ENCODE measurements at places on chromosomes 3 and 15.
A peak's percentile ranks its signal among the peaks of the same experiment; 100 is the strongest.

GRCh38 chr15:90840157-90840855, 28.1 kb upstream of the FURIN start:
- no peak for DNase-seq

DNA sequence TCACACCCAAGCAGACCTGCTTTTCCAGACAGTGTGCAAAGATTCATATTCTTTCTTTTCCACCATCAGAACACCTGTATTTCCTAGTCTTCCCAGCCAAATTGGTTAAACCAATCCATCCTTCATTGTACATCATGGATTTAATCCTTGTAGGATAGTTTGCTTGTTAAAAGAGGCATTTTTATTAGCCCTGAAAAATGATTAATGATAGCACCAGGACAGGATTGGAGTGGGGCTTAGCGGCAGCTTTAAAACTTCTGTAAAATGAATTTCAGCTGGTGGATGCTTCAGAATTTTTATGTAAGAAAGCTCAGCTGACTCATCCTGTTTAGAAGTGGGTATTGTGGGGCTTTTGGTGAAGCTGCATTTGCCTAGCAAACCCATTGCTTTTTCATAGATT, 36.1 kb upstream of the ARHGEF26 start:
- no peak for DNase-seq

GRCh38 chr3:50971487-50971924, 296.8 kb downstream of the DOCK3 start:
- peak; percentile 77 for DNase-seq

DNA sequence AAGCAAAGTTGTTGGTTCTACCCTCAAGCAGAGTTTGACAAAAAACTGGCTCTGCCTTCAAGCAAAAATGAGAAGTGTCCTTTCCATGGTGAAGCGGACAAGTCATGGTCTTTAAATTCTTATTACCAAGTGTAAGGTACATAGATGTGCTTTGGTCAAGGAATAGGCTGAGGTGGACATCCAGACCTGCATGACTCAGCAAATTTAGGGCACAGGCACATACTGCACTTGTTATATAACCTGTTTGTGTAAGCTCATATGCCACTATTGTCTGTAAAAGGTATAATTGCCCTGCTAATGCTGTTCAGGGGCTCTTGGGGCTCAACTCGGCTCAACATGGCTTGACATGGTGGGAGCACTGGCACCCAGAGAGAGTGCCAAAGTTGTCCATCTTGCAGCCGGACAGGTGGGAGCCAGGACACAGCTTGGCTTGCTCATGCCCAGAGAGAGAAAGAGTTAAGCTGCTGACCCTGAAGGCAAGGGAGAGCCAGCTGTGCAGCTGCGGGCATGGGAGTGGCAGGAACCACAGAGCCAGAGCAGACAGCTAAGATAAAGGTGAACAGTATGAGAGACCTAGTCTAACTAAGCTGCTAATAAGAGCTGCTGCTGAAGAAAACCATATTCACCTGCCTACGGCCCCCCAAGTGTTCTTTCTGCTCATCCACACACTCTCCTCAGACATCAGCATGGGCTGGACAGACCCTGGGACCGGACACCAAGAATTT, 17.7 kb downstream of the MCCC1 start:
- DNase-seq, result no peak

- no peak for DNase-seq
Measured at GRCh38 chr3:3636815-3637214, 162.4 kb upstream of the LRRN1 start.

DNA sequence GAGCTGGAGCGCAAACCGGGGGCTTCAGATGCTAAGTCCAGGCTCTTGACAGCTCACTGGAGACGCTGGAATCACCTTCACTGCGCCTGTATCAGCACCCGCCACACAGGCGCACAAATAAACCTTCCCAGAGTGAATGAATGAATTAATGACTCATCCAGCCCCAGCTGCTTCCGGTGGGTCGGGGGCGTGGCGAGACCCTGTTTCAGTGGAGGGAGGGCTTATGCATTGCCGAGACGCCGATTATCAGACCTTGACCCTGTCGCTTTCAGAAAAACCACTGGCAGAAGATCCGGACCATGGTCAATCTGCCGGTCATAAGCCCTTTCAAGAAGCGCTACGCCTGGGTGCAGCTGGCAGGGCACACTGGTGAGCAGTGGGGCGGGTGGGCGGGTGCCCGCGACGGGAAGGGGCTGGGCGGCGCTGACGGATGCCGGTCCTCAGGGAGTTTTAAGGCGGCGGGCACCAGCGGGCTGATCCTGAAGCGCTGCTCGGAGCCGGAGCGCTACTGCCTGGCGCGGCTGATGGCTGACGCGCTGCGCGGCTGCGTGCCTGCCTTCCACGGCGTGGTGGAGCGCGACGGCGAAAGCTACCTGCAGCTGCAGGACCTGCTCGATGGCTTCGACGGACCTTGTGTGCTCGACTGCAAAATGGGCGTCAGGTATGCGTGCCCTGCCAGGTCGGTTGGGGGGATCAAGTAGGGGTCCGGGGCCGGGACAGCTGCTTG, 7.7 kb downstream of the ITPKA start:
- peak; percentile 55 for DNase-seq

- DNase-seq, result no peak
Measured at GRCh38 chr15:74461847-74462511, 1.0 kb upstream of the UBL7 start.

GRCh38 chr15:84151205-84151931, 84.2 kb upstream of the GOLGA6L4 start:
- no peak for DNase-seq

DNA sequence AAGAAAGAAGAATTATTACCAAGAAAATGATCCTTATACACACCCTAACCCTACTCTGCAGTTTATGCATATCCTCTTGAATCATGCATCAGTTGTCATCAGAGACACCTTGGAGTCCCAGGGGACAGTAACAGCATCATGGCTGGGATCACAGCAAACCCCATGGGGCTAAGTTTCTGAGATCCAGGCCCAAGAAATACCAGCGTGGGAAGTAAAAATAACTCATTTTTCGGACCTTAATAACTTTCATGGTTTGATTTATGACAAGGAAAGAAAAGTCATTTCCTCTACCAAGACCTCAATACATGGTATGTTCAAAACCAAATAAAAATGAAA, 38.8 kb upstream of the B3GNT5 start:
- DNase-seq, result no peak

GRCh38 chr3:59212128-59212779, 162.4 kb upstream of the CFAP20DC start:
- DNase-seq, result peak; percentile 55

GRCh38 chr3:130904491-130904890, 10.6 kb downstream of the ATP2C1 start:
- no peak for DNase-seq

- DNase-seq, result no peak
Measured at GRCh38 chr3:9942934-9943690, 9.1 kb downstream of the PRRT3 start.

DNA sequence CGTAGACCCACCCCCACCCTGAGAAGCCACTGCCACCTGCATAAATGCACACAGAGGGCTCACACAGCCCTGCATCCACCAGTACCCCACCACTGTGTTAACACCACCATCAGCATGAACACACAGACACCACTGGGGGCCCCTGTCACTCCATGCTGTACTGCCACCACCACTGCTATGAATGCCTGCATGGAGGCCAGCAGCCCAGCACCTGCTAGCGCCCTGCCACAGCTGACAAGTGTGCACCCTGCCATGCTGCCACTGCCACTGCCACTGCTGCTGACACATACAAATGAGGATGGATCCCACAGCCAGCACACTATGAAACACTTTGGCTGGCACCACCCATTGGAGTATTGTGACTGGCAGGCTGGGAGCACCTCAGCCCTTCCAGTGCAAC, 361.0 kb downstream of the TAFA4 start:
- no peak for DNase-seq

DNA sequence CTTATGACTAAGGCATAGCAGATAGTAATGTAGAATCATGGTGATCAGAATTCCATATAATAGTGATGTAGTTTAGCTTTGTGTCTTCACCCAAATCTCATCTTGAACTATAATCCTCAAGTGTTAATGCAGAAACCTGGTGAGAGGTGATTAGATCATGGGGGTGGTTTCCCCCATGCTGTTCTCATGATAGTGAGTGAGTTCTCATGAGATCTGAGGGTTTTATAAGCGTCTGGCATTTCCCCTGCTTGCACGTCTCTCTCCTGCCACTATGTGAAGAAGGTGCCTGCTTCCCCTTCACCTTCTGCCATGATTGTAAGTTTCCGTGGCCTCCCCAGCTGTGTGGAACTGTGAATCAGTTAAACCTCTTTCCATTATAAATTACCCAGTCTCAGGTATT, 138.7 kb upstream of the CBLB start:
- no peak for DNase-seq

- DNase-seq, result no peak
Measured at GRCh38 chr3:142117056-142117851, 32.1 kb downstream of the TFDP2 start.

GRCh38 chr15:73287019-73287418, 81.7 kb downstream of the HCN4 start:
- no peak for DNase-seq

DNA sequence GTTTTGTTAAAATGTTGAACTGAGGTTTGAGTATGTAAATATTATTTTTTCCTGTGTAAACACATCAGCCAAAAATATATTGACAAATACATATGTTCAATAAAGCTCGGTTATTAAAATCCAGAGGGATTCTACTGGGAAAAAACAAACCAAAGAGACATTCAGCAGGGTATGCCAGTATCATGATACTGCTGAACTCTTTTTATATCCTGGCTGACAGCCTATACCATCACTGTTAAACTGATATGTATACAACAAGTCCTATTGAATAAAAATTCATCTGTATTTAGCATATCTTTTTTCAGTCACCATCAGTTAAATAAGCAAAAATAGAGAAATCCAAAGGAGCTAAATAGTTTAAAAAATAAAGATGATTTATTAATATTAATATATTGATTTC, 71.6 kb upstream of the NEO1 start:
- DNase-seq, result no peak

DNA sequence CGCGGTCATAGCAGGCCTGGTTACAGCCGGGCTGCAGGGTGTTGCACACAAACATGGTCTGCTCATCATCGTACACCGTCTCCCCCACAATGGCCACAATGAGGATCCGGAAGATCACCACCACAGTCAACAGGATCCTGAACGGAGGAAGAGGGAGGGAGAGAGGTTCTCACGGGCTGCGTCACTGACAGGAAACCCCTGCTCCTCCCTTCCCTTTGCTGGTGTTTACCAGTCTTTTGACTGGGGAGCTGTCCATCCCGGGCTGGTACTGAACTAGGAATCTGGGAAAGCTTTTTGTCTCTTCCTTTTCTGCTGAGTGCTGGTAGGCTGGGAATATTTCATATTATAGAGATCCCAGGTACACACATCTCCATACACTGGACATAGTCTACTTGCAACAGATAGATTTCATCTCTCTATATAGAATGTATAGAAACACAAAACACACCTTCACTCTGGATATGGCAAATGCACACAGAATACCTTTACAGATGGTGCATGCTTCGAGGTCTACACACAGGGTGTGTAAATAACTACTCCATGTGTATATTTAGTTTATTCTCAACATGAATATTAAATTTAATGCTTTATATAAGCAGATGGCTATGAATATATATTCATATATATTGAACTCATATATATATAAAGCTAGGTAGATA, 1.4 kb downstream of the GJD2 start:
- peak; percentile 21 for DNase-seq

DNA sequence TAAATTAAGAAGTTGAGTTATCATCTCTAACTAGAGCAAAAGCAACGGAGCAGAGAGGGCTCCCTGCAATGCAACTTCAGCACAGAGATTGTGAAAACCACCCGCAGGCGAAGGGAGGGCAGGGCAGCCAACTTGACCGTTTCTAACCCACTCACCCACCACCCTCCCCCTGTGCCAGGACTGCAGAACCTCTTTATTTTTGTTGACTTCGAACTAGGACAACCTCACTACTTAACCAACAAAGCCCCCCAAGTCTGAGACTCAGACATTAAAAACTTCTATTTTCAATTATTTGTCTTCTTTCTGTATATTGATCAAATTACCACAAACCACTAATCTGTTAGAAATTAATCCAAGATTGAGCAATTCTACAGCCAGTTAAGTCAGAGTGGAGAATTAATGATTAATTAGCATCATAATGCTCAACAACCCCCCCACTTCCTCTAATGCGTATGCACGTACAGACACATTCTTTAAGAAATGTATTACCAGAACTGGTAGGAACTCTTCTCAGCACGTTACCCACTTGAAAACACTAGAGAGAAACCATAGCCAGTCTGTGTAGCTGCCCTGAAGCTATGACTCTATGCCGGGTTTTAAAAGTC, 2.0 kb downstream of the MGLL start:
- DNase-seq, result no peak

- no peak for DNase-seq
Measured at GRCh38 chr3:187922704-187923416, 177.6 kb upstream of the BCL6 start.

DNA sequence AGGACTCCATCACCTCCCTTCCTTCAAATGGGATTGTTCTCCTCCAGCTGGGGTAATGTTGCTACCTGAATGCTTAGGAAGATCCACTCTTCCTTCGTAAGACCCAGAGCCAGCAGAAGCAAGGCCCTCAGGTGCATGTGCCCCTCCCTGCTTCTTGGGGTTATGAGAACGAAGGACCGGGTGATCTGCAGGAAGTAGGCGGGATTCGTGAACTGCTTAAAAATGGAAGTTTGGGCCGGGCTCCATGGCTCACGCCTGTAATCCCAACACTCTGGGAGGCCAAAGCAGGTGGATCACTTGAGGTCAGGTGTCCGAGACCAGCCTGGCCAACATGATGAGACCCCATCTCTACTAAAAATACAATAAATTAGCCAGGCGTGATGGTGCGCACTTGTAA, 8.0 kb downstream of the TLR9 start:
- DNase-seq, result peak; percentile 51
